ENCODE measurements at places on chromosomes 13 and 19.

DNA sequence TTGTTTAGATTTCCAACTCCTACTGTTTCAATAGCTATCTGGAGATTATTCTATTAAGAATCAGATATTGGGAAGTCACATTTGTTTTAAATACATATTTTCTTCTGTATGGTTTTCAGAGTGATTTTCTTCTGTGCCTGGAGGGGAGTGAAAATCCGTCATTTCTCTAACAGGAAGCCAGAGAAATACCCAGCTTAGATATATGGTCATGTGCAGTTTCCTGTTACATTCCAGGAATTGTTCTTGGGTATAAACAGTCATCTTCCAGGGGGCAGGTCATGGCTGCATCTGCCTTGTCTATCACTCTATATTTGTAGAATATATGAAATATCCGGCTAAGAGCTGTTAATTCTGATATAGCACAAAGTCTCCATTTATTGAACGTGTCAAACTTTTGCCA, 77.5 kb upstream of the MIR17HG start:
- DNase-seq, result no peak

GRCh38 chr19:40774916-40775631, at the start of gene MIA:
MIA (plus strand) TSS chr19:40775521; CDS start chr19:40775543, 22 bp downstream.
- no peak for DNase-seq

DNA sequence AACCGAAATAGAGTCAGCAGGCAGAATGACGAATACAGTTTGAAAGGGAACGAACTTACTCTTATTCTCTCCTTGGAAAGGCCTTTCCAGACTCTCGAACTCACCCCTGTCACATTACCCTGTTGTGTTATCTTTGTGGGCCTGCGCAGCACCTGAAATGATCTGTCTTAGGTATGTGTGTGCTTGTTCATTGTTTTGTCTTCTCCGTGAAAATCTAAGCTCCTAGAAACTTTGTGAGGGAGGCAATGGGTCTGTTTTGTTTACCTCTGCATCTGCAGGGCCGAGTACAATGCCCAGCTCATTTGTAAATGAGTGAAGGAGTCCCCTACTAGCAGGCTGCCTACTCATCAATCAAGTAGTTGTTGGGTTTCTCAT, 19.6 kb downstream of the HMGB1 start:
- DNase-seq, result no peak

DNA sequence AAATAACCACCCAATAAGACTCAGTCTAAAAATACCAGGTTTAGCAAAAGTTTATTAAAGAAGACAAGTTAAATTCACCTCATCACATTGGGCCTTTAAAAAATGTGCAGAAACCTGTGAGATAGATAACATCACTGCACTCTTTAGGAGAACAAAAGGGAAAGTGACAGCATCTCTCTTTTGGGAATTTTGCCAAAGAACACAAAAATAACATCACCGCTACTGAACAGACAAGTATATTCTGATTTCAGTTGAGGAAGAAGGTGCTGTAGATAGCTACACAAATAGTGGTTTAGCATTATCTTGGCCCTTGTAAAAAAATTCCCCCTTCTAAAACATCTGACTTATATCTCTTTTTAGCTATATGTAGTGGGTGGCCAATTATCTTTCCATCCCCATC, 244.7 kb downstream of the VWA8 start:
- no peak for DNase-seq

DNA sequence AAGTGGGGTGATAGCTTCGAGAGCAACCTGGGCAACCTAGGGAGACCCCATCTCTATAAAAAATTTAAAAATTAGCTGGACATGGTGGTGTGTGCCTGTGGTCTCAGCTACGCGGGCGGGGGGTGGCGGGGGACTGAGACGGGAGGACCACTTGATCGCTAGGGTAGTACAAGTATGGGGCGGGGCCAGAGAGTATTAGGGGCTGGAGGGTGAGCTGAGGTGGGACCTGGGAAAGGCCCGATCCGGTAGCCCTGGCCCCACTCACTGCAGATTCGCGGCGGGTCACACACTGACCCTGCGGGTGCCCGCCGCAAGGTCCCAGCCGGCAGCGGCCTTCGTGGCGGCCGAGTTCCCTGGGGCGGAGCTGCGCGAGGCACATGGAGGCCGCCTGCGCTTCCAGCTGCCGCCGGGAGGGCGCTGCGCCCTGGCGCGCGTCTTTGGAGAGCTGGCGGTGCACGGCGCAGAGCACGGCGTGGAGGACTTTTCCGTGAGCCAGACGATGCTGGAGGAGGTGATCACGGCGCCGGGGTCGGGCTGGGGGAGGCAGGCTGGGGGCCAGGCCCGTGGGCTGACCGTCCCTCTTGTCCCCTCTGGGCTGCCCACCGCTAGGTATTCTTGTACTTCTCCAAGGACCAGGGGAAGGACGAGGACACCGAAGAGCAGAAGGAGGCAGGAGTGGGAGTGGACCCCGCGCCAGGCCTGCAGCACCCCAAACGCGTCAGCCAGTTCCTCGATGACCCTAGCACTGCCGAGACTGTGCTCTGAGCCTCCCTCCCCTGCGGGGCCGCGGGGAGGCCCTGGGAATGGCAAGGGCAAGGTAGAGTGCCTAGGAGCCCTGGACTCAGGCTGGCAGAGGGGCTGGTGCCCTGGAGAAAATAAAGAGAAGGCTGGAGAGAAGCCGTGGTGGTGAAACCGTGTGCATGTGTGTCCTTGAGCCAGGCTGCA, 2.0 kb upstream of the ARHGAP45 start:
- DNase-seq, result no peak

DNA sequence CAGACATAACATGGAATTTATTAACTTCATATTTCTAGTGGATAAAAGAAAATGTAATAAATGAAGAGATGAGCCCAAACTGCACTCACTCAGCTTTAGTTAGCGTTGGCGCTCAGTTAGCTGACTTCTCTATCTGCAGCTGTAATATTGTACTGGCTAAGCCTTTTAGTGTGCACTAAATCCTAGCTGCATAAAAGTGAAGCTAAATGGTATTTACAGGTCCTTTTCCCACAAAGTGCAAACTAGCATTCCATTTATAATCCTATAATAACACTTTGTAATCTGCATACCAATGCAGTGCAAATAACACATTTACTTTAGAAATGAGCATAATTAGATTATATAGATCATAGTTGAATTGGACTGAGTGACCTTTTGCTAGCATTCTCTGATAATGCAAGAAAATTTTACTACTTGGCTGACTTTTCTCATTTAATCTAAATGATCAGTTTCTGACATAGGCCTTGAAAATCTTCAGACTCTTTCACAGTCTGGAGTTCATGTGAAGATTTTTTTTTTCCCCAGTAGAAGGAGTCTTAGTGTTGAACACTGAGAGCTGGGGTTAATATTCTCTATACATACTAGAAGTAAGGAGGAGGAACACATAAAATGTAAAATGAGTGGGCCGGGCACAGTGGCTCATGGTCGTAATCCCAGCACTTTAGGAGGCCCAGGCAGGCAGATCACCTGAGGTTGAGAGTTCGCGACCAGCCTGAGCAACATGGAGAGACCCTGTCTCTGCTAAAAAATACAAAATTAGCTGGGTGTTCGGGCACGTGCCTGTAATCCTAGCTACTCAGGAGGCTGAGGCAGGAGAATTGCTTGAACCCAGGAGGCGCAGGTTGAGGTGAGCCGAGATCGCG, 1426.4 kb downstream of the PCDH9 start:
- DNase-seq, result no peak

GRCh38 chr13:95457294-95457693, 95.2 kb upstream of the CLDN10 start:
- no peak for DNase-seq

DNA sequence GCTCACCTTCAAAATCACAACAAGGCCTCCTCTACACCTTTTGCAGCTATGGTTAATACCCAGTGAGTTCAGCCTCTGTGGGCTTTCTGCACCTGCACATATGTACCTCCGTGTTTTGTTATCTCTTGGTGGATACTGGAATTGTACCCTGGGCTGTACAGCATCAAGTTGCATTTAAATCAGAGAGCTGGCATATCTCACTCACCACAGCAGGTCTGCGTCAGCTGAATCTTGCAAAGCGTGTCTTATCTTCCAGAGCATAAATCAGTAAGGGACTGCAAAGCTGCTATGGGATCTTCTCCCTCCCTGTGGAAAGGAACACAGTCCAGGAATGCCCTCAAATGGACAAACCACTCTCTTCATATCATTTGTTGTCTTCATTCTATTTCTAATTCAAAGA, 1048.7 kb downstream of the UQCRFS1 start:
- no peak for DNase-seq

DNA sequence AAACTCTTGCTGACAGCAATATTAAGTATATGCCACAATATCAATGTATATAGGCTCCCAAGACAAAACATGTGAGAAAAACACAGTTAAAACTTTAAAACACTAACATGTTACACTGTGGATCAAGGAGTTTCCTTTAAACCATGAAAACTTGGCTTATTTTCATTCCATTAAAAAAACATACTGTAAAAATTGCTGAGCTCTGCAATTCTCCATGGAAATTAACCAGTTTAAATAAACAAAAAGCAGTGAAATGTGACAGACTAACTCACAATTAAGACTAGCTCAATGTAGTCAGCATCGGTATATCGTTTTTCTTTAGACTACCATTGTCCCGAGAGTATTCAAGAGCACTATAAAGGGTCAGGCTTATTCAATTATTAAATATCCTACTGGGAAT, 930.5 kb upstream of the SLITRK1 start:
- DNase-seq, result no peak

GRCh38 chr19:3604987-3605343, 1.7 kb downstream of the TBXA2R start:
- no peak for DNase-seq

GRCh38 chr19:2532252-2533071, 56.5 kb downstream of the GADD45B start:
- DNase-seq, result no peak

- DNase-seq, result no peak
Observed at GRCh38 chr13:102817907-102818306, 19.0 kb downstream of the BIVM start.

- no peak for DNase-seq
Observed at GRCh38 chr13:76016799-76017400, 380.8 kb downstream of the LMO7 start.

DNA sequence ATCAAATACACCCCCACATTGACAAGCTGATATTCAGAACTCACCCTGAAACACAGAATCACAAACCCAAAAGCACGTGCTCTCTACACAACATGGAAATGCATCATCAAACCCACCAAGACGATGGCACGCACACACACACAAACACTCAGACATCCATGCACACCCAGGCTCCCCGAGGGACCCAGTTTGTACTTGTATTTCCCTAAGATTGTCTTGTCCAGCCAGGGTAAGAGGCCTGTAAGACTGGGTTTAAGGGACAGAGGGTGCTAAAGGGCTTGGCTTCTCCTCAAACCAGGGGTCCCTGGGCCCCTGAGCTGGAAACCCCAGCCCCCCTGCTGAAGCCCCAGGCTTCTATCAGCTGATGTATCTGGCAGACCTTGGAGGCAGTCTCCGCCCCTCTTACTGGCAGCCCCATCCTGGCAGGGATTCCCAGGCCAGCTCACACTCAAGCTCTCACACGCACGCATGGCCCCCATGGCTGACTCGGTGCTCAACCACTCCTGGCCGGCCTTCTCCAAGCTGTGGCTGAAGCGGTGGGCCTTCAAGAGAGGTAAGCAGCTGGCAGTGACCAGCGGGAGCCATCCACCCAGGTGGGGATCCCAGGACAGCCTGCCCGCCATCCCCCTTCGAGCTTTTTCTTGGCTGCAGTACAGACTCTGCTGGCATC, 6.5 kb downstream of the ARHGEF18 start:
- no peak for DNase-seq

DNA sequence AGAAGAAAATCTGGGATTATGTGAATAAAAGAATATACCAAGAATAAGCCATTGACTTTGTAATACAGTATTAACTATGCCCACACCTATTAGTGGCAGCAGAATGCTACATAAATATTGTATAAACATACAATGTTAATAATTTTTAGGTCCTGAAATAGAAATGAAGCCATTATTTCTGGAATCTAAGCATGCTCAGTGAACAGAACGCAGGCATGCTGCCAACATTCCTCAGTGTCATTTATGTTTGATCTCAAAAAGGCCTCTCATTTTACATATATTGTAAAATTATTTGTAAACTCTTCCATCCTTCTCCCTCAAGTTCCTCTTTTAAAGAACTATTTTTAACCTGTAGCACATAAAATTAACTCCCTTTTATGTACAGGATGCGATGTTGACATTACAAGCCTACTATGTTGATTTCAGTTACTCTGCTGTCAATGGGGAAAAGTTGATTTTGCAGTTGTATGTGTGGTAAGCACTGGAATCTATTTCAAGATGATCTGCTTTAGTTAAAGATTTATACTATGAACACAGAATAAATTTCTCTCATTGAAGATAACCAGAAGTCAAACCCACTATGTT, 118.8 kb downstream of the VWA8 start:
- no peak for DNase-seq

DNA sequence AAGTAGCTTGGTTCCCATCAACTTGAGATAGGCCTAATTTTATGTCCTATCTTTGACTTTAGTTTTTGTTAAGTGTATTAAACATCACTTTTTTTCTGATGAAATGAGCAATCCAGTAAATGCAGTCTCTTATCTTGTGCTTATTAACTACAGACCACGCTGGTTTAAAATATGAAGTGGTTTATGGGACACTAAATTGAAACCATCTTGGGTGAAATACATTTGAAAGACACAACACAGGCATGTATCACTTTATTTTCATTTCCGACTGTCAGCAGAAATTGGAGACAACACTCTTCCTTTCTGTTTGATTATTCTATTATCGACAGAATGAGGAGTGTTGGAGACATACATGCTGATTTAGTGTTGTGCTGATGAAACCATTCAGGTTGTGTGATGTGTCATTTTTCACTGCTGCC, 447.7 kb downstream of the GPC6 start:
- DNase-seq, result no peak

- no peak for DNase-seq
Observed at GRCh38 chr19:38842439-38843174, 7.2 kb downstream of the HNRNPL start.

GRCh38 chr19:15251749-15252397, 19.6 kb upstream of the EPHX3 start:
- DNase-seq, result no peak

DNA sequence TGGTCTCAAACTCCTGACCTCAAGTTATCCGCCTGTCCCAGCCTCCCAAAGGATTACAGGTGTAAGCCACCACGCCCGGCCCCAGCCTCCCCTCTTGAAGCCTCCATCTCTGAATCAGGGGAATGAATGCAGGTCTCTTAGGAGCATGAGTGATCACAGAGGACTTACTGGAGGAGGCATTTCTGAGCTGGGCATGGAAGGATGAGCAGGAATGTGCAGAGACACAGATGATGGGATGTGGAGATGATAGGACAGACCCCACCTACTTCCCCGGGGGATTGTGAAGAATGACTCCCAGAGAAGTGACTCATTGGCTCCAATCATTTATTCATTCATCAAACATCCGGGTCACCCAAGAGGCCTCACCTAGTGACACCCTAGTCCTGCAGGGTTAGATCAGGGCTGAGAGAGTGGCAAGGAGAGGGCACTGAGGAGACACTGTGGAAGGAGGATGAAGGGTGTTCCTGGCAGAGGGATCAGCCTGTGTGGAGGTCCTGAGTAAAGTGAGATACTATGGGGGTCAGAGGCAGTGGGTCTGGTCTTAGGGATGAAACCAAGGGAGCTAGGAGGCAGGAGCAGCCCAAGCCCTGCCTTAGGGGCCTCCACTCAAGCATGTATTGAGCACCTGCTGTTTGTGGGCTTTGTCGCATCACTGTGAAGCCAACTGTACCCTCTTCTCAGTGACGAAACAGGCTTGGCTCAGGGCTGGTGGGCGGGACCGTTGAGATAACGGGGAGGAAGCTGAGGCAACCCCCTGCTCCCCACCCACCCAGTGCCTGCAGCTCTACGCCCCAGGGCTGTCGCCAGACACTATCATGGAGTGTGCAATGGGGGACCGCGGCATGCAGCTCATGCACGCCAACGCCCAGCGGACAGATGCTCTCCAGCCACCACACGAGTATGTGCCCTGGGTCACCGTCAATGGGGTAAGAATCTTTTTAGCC, 3.0 kb downstream of the IFI30 start:
- no peak for DNase-seq
